ENCODE measurements at places on chromosomes 11 and 22.

GRCh38 chr11:117127171-117127901 lies 16.8 kb upstream of the PAFAH1B2 start:
- no peak for DNase-seq

- peak; percentile 14 for DNase-seq
Observed at GRCh38 chr22:48493733-48494132, 1333.9 kb downstream of the BRD1 start.

DNA sequence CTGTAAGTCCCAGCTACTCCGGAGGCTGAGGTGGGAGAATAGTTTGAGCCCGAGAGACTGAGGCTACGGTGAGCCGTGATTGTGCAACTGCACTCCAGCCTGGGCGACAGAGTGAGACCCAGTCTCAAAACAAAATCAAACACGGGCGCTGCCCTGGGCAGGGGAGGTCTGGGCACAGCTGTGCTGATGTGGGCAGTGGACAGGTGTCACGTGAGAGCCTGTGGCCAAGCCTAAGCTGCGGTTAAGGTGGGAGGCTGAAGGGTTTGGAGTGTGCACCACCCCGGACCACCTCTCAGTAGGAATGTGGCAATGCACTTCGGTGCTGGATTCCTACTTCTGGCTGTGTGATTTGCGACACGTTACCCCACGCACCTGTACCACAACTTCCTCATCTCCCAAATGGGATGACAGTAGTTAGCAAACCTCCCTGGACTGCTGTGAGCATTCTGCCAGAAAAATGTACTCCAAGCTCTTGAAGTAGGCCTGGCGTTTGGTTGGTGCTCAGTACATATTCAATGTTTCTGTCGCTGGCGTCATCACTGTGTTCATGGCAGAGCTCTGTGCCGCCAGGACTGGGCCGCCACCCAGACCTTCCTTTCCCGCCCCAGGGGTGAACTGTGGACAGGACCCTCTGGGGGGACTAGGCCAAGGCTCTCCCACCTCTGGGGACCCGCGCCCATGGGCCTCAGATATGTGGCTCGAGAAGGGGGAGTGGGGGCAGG lies 807 bp upstream of the ZNF74 start:
- peak; percentile 72 for DNase-seq

DNA sequence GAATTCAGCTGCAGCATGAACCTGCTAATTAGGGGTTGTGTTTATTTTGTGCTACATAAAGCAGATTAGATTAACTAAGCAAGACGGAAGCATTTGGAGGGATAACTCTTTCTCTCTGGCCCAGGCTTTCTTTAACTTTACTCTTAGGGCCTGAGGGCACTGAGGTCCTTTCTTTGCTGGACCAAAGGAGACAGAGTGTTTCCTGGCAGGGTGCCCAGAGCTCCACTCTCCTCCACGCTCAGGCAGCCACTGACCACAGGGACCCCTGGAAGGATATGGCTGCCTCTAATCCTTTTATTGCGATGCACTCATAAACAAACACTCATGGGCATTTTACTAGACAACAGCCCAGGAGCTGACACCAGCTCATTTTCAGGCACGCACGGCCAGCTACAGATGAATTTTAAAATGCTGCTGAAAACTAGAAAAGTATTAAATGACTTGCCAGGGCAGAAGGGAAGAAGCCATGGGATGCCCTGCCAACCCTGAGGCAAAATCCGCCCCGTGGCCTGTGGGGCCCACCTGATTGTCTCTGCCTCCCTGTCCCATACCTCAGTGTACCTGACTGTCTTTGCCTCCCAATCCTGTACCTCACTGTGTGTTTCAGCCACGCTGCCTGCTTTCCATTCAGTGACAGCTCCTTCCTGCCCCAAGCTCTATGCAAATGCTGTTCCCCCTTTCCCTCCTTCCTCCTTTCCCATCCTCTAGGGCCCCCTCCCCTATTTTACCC lies 192.6 kb upstream of the NAV2 start:
- no peak for DNase-seq

- peak; percentile 80 for DNase-seq
Observed at GRCh38 chr11:116579857-116580727, 192.7 kb downstream of the BUD13 start.

GRCh38 chr11:1655168-1656060 lies 25.8 kb downstream of the KRTAP5-5 start:
- DNase-seq: no peak

- no peak for DNase-seq
Observed at GRCh38 chr11:76756341-76756741, 26.8 kb upstream of the TSKU start.

- DNase-seq: no peak
Observed at GRCh38 chr22:27011717-27012116, 354.3 kb downstream of the MIAT start.

GRCh38 chr11:79744941-79745340 lies 304.1 kb upstream of the TENM4 start:
- no peak for DNase-seq

DNA sequence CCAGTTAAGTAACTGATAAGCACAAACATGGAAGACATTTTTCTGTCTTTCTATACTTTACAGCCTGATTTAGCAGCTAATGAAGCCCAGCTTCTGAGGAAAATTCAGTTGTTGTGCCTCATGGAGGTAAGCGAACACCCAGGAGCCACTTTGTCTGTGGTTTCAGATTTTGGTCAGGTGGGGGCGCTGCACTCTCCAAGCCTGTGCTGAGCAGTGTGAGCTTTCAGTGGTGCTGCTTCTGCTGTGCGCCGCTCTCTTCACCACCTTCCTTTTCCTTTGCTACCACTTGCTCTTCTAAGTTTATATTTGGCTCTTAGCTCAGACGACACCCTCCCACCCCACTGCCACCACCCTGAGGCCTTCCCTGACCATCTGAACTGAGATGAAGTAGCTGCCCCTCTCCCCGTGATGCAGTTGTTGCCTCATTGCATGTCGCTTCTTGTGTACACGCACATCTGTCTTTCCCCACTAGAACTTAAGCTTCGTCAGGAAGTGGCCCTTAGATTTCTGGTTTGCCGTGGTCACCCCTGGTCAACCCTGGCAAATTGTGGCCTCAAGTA lies 14.0 kb downstream of the PSMD13 start:
- DNase-seq: peak; percentile 76

GRCh38 chr11:45341372-45341771 lies 55.2 kb upstream of the SYT13 start:
- DNase-seq: no peak

DNA sequence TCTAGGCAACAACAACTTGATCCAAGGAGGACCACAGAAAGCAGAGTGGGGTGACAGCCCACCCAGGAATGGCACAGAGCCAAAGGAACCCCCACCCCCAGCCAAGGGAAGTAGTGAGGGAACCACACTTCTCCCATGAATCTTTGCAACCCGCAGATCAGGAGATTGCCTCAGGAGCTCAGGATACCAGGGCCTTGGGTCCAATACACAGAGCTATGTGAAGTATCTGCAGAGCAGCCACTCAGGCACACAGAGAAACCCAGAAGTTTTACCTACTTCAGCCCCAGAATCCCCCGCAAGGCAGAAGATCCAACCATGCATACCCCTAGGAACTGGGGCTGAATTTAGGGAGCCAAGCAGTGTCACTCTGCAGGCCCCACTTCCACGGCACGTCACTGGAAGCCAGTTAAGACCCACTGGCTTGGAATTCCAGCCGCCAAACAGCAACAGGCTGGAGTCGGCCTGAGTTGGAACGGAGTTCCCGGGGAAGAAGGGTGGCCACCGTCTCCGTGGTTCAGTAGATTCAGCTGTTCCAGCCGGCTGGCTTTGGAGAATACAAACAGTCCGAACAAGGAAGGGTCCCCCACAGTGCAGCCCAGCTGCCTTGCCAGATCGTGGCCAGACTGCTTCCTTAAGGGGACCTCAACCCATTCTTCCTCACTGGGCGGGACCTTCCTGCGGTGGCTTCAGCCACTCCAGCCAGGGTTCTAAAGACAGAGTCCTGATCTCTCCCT lies 174.1 kb downstream of the TTC28 start:
- DNase-seq: peak; percentile 5

- peak; percentile 24 for DNase-seq
Observed at GRCh38 chr11:9004183-9004926, 554 bp upstream of the NRIP3 start.

DNA sequence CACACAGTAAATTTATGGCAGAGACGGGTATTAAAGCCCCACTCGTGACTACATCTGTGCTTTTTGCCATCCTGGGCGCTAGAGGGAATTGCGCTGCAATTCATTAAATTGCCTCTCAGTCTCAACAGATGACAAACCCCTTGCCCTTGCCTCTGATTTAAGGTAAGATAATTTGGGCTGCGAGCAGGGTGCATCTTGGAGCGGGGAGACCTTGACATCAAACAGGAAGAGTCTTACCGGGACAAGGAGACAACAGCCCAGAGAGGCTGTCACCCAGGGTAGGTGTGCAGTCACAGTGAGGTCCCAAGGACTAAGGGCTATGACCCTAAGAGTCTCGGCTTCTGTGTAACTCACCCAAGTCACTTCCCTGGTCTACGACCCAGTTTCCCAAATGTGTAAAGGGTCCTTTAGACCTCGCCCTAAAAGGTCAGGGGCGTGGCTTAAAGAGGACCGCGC lies 449 bp upstream of the TOM1 start:
- DNase-seq: no peak

GRCh38 chr11:64316672-64317324 lies 561 bp downstream of the TRMT112 start:
- DNase-seq: no peak

DNA sequence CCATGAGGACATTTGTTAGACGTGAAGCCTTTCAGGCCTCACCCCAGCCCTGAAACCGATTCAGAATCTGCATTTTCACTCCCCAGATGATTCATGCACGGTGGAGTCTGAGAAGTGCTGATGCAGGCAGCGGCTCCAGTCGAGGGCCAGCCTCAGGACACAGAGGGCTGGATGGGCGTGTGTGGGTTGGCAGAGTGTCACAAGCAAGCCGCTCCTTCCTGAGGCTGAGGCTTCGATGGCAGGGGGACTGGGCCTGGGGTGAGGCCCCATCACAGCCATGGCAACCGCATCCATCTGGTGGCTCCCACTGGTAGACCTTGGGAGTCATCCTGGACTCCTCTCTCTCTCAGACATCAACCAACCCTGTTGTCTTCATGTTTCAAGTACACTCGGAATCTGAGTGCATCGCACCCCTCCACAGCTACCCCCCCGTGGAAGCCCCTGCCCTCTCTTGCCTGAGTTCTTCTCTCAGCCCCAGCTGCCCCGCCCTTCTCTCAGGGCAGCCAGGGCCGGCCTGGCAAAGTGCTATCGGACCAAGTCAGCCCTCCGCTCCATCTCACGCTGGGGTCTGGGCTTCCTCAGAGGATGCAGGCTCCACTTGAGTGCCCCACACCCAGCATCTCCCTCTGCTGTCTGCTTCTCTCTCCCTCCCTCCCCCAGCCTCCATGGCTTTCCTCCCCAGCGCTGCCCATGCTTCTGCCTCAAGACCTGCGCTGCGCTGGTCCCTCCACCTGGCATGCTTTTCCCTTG lies 10.6 kb downstream of the KCNC1 start:
- peak; percentile 51 for DNase-seq

DNA sequence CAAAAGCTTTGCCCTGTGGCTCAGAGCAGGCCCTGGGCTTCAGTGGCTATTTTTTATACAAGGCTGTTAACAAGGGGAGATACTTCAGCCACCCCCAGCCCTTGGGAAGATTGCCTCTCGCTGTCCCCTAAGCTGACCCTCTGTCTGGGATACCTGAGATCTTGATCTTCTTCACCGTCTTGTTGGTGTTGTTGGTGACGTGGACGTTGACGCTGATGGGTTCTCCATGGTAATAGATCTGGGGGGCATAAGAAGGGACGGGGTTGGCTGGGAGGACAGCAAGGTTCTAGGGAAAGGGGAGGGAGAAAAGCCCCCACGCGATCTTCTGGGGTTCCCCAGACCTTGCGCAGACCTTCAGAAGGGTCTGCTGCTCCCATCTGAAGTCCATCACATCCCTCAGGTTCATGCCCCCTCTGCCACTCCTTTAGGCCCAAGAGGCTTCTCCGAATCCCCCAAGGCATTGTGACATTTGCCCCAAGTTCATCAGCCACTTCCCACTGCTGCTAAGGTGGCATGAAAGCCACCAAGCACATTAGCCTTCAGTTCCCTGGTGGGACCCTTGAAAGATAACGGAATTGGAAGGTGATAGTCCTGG lies 36.7 kb downstream of the TPBGL start:
- peak; percentile 13 for DNase-seq

- DNase-seq: no peak
Observed at GRCh38 chr11:101563166-101563565, 20.6 kb downstream of the TRPC6 start.

DNA sequence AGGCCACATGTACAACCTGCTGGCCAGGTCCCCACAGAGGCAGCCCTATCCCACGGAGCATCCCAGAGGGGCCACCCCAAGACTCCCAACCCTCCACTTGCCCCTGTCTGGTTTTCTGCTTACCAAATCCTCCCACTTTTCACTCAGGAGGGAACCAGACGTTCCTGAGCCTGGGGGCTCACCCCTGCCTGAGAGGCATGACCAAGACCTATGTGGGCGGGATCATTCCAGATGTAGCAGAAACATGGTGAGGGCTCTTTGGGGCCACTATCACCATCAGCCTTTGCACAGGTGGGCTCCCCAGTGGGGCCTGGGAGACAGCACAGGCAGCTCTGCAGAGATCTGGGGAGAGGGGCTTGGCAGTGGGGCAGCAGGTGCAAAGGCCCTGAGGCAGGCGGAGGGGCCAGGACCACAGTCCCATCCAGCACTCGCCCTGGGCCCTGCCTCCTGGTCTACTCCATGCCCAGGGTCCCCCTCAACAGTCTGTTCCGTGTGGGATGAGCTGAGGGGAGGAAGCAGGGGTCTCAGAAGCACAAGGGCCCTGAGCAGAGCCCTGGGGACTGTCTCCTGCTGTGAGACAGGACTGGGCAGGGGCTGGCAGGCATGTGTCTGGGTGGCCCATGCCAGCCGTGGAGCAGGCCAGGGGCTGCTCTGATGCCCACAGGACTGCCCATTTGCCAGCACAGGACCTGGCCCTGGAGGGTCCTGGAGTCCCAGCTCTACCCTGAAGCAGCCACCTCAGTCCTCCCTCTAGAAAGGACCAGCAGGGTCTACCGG lies 9.4 kb downstream of the PIM3 start:
- peak; percentile 61 for DNase-seq

DNA sequence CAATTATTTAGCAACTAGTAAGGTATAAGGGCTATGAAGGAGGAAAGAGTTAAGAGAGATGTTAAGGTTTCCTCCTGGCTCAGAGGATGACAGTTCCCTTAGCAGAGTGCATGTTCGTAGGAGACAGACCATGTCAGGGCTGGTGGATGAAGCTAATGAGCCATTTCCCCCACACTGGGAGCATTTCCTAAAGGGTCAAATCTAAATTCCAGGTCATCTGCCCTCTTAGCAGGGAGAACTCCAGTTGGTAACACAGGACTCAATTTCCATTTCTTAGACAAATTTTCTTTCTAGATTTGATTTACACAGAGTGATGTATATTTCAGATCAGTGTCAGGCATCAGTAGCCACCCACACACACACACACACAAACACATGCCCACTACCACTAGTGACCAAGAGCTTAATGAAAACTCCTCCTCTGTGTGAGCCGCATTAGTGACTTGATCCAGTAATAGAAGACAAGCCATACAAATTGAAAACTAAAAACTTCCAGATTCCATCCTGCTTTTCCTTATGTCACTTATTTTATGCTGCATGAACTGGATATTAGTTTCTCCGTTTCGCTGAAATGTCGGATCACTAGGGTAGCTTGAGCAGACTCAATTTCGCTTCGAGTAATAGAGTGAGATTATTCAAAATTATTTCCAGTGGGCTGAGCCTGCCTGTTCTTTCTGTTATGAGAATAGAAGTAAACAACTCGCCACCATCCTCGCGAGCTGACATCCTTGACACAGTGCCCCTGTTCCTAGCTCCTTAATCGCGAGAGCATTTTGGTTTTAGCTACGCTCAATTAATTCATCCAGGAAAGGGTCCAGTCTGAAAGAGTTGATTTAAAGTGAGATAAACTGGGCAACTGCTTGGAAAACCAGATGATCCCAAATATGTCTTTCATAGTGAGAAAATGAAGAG lies 582.6 kb downstream of the SOX6 start:
- no peak for DNase-seq

Data from upper lobe of left lung (tissue), 6 donors.